Activated CD4-positive, alpha-beta T cell treated with anti-CD3 and anti-CD28 coated beads, Interleukin-2, amount 10 ng/mL, durations not matched to agents 7 days and 5 days (primary cell): ENCODE measurements at places on chromosomes 3 and 15. TPM values are rescaled to one million over a fixed set of nuclear protein-coding genes. Genes with fewer than 3 reads are reported as not detected.

The GOLGA6L4 gene
- 0.83 TPM for total RNA-seq

The ADCY5 gene
- not detected for total RNA-seq

The RFX7 gene
- 33.8 TPM for total RNA-seq

The CILP gene
- total RNA-seq: 0.04 TPM

The RGMA gene
- total RNA-seq: 0.25 TPM

The SLC12A1 gene
- not detected for total RNA-seq

The GOLGA8G gene
- not detected for total RNA-seq

The AGBL1 gene
- not detected for total RNA-seq

The CNTN4 gene
- total RNA-seq: not detected

The STAC gene
- 0.15 TPM for total RNA-seq

The KY gene
- total RNA-seq: not detected

The AHSG gene
- not detected for total RNA-seq

The ACTC1 gene
- not detected for total RNA-seq

The AVEN gene
- total RNA-seq: 9.1 TPM

The PPP4R2 gene
- total RNA-seq: 86.6 TPM

The JAGN1 gene
- total RNA-seq: 29.6 TPM

The FGD5 gene
- 0.17 TPM for total RNA-seq

The CFAP161 gene
- not detected for total RNA-seq

The LPP gene
- total RNA-seq: 63.6 TPM

The CLDND1 gene
- total RNA-seq: 399 TPM

The RAD51 gene
- 59.9 TPM for total RNA-seq

The ANKUB1 gene
- total RNA-seq: not detected

The COL6A5 gene
- not detected for total RNA-seq

The BCL2A1 gene
- 14.8 TPM for total RNA-seq

The ERC2 gene
- total RNA-seq: not detected

The BCHE gene
- total RNA-seq: not detected

The LRRC31 gene
- not detected for total RNA-seq

The EID1 gene
- 84.0 TPM for total RNA-seq

The ST3GAL6 gene
- 0.07 TPM for total RNA-seq

The ABCF3 gene
- 64.4 TPM for total RNA-seq
